ENCODE measurements at places on chromosomes 2 and 18.
A peak's percentile ranks its signal among the peaks of the same experiment; 100 is the strongest.

DNA sequence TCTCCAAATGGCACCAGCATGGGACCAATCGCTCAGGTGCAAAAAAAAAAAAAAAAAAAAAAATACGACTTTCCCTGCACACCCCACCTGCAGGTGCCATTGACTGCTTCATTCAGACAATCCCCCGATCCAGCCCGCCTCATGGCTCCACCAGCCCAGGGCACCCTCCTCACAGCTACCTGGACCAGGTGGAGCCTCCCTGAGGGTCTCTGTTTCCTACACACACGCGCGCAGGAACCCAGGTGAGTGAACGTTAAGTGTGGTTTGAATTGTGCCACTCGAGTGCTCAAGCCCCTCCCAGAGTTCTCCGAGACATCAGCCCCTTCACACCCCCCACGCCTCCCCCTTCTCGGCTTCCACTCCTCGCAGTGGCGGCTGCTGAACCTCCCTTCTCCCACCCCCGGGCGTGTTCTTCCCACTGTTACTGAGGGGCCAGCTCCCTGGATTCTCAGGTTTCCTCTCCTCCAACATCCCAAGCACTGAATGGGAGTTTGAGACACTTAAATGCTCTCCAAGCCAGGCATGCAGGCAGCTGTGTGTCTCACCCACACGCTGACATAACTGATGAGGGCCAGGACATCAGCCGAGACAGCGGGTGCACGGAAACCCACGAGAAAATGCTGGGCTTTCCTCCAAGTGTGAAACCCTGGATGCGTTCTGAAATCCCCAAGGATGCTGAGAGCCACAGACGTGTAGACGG lies 88.8 kb upstream of the SNTG2 start:
- no peak for DNase-seq

- DNase-seq, result no peak
Observed at GRCh38 chr2:100814043-100814442, 5.9 kb upstream of the NPAS2 start.

DNA sequence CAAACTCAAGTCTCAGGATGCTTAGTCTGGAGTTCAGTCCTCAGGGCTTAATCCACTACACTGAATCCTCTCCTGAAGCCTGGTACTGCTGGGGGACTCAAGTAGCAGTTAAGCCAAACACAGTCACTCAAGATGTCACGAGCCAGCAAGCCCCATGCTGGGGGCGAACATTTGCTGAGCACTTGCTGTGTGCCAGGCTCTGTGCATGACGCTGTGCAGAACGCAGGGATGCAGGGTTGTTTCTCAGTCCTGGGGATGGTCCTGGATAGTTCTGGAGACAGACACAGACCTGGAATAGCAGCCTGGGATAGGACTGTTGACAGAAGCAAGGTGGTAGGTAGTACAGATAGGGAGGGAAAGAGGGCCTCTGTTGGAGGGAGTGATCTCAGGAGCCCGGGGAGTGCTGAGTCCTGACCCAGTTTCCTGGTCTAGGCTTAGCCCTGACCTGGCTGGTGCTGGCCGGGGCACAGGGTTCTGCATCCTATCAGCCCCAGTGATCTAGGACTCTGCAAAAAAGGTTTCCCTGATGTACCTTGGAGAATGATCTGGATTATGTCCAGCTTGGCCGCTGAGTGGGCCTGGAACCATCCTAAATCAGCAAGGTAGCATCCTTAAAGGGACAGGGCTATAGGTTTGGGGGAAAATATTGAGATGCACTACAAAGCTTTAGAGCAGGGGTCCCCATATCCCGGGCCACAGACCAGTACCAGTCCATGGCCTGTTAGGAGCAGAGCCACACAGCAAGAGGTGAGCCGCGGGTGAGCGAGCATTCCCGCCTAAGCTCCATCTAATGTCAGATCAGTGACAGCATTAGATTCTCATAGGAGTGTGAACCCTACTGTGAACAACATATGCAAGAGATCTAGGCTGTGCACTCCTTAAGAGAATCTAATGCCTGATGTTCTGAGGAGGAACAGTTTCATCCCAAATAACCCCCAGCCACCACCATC lies 54.7 kb upstream of the OTOF start:
- DNase-seq, result no peak

DNA sequence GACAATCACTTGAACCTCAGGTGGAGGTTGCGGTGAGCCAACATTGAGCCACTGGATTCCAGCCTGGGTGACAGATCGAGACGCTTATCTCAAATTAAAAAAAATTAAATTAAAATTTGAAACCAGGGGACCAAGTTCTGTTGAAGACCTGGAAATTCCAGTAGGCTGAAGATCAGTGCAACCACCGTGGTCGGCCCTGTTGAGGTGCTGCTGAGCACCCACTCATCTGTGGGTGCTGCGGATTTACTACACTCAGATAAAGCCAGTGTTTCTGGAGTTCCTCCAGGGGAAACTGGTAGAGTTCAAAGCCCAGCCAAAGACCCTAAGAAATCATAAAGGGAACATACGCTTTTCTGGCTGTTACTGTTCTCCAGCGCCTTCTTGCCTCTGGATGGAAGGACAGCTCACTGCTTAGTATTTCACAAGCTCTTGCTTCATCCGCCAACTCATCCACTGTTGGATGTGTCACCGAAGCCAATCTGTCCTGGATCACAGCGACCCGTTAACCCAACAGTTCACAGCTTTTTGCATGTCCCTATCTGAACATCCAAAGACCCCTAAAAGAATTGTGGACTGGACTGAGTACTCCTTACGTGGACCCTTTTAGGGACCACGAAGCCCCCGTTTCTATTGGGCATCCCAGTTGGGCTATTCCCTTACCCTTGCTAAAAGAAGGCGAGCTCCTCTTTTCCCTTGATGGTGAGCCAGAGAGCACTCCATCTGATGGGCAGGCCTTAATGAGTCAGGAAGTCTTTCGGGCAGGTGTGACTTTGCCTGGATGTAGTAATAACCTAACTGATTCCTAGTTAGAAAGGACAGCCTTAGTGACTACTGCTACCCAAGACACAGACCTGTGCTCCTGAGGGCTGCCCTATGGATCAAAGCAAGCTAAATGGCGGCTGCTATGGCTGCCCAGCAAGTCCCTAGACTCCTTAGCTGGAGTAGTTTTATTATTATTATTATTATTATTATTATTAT lies 6.0 kb upstream of the ALPP start:
- no peak for DNase-seq

GRCh38 chr2:28687171-28687570 lies 64.5 kb upstream of the PPP1CB start:
- no peak for DNase-seq

GRCh38 chr18:66874375-66874774 lies 270.5 kb upstream of the CDH19 start:
- no peak for DNase-seq

DNA sequence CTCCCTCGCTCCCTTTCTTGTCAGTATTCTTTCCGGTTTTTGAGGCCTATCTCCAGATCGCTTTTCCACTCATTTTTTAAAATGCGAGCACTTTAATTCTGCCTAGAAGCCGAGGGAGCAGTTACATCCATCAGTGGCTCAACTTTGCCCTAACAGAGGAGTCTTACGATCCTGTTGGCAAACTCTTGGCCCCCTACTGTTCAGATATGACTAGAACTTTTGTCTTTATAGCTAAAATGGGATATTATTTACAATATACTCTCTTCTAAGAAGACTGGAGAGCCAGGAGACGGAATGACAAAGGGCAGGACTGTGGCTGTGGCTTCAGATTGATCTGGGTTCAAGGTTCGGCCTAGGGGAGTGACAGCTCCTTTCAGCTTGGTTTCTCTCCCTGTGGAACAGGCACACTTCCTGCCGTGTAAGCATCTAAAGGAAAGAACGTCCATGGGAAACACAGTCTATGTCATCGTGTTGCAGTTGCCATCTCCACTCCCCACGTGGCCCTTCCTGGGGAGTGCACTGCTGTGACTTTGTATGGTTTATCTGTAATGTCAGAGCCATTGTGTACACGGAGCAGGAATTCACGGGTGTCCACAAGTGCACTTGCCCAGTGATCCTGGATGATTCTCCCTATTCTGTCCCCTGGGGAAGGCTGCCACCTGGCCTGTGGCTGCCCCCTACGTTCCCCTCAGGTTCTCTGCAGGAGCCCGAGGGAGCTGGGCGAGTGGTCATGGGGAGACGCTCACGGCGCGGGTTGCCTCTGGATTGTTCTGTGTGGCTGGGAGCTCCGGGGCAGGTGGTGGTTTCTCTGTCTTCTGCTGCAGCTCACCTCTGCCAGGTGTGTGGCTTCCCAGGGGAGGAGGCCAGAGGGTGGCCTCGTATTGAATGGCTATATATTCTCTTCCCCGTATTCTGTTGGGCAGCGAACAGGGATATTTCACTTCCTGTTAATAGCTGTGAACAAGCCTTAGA lies 222.0 kb downstream of the LDLRAD4 start:
- DNase-seq, result no peak

- DNase-seq, result no peak
Observed at GRCh38 chr18:74476140-74476539, 19.0 kb upstream of the DIPK1C start.

DNA sequence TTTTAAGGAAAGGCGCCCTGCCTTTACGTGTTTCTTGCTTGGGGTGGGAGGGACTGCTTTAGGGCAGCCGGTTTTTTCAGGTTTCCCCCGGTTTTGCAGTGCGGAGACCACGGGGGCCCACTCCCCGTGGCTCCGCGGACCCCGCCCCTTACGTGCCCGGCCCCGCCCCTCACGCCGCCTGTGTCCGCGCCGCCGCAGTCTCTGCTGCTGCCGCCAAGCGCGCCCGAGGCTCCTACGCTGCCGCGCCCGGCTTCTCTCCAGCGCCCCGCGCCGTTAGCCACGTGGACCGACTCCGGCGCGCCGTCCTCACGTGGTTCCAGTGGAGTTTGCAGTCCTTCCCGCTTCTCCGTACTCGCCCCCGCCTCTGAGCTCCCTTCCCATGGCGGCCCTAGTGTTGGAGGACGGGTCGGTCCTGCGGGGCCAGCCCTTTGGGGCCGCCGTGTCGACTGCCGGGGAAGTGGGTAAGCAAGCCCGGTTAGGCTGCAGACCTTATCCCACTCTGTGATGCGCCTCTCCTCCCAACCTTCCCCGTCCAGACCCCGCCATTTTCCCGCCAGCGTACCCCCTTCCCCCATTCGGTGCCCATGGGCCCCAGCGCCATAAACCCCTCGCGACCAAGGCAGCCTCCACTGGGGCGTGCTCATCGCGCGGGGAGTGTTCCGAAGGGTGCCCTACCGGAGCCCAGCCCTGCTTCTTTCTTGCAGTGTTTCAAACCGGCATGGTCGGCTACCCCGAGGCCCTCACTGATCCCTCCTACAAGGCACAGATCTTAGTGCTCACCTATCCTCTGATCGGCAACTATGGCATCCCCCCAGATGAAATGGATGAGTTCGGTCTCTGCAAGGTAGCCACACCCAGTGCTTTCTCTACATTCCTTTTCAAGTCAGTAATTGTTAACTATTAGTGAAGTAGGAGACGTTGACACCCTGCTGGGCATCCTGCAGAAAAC lies at the start of gene CAD:
Gene CAD, plus strand, starts transcription at position 197 of the 949 bp plus-strand sequence. Its CDS starts 183 bp downstream, at position 380.
- DNase-seq, result peak; percentile 52

- DNase-seq, result no peak
Observed at GRCh38 chr18:55088000-55088401, 128.7 kb upstream of the CCDC68 start.

GRCh38 chr2:112614201-112614840 lies 29.9 kb downstream of the CHCHD5 start:
- no peak for DNase-seq

DNA sequence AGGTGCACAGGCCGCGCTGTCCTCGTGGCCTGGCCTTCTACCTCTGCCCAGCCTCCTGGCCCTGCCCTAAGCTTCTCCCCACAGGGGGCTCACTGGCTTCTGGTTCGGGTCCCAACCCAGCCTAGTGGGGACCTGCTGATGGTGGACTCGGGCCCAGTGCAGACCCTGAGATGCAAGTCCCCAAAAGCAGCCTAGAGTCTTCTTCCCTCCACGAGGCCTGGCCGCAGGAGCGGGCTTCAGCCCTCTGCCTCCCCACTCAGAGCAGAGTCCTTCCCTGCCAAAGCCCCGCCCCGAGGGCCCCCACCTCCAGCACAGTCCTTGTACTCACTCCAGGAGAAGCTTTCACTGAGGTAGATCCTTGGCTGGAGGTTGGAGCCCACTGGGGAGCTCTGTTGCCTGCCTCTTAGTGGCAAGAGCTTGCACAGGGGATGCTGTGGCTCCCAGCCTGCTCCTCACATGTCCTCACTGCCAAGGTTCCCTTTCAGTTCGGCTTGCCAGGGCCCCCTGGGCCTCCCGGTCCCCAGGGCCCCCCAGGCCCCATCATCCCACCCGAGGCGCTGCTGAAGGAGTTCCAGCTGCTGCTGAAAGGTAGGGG lies 3.6 kb downstream of the ERFE start:
- DNase-seq, result no peak

GRCh38 chr2:96291751-96292150 lies 13.6 kb downstream of the SNRNP200 start:
- no peak for DNase-seq

DNA sequence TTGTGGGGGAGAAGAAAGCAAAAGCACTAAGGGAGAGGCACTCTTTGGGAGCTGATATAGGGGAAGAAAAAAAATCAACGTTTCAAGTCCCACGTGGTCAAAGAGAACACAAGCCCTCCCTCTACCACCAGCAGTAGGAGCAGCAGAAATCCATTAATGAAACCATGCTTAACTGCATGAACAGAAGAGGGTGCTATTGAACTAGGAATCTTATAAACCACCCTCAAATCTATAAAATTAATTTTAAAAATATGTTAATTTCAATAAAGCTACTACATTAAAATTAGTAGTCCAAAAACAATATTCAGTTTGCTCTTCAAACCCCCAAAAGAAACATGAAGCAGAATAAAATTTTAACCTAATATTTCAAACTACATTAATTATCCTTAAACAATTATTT lies 147.8 kb downstream of the TMEM18 start:
- no peak for DNase-seq

- no peak for DNase-seq
Observed at GRCh38 chr2:71154798-71155197, 24.4 kb downstream of the MPHOSPH10 start.

DNA sequence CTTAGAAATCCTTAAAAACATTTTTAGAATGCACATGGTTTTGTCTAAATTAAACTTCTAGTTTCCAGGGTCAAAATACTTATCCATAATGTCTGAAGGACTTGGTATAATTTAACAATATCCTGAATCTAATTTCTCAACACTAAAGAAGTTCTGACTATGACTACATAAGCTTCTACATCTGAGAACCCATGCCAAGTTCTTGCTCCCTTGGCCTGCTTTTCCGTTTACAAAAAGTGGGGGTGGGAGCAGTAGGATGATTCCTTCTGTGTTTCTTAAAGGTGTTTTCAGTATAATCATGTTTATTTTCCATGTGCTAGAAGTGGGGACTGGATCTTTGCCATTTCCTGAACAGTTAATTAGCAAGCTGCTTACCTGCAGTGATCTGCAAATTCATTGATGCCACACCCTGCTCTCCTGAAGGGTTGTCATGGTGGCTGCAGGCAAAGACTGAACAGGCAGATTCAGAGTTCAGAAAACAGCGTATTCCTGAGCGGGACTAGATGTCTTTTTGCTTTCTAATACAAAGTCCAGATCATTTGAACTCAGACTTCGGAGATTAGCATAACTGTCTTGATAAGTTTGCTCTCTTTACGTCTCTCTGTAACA lies 36.2 kb downstream of the ADNP2 start:
- no peak for DNase-seq

GRCh38 chr2:37323781-37324535 lies 675 bp downstream of the PRKD3 start:
- DNase-seq, result no peak

GRCh38 chr2:42906557-42907411 lies 114.4 kb upstream of the HAAO start:
- no peak for DNase-seq
